Stimulated activated CD8-positive, alpha-beta memory T cell treated with anti-CD3 and anti-CD28 coated beads, Interleukin-12 subunit alpha, Interleukin-12 subunit beta, amount 100 ng/mL, for 4 hours (primary cell): ENCODE measurements at places on chromosomes 3 and 15.

DNA sequence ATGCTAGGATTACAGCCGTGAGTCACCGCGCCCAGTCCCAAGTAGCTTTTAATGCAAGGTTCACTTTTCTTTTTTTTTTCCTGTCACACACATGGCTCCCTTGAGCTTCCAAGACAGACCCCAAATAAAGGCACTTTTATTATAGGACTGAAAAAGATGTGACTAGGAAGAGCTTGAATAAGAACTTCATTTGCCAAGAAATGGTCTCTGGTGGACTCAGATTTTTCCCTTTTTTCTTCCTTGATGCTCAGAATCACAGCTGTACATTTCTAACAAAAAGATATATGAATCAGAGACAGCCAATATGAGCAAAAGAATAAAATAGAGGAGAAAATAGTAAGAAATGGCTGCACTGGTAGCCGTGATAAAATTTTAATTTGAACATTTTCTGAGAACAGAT, 337.2 kb downstream of the MAGI1 start:
- no peak for DNase-seq

DNA sequence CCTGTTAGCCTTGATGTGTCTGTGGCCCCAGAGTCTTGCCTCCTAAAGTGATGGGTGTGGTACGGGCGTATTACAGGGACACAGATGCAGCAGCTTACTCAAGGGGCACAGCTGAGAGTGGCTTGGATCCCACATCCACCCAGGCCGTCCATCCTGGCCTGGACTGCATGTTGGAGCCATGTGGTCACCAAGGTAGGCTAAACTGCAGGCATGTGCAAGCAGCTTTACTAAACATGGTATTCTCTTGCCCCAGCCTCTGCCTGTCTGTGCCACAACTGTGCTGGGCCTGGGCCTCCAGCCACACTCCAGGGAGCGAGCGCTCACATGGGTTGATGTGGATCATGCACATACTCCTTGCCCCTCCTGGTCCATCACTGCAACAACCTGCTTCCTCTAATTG, 6.1 kb upstream of the GPR62 start:
- DNase-seq = no peak

DNA sequence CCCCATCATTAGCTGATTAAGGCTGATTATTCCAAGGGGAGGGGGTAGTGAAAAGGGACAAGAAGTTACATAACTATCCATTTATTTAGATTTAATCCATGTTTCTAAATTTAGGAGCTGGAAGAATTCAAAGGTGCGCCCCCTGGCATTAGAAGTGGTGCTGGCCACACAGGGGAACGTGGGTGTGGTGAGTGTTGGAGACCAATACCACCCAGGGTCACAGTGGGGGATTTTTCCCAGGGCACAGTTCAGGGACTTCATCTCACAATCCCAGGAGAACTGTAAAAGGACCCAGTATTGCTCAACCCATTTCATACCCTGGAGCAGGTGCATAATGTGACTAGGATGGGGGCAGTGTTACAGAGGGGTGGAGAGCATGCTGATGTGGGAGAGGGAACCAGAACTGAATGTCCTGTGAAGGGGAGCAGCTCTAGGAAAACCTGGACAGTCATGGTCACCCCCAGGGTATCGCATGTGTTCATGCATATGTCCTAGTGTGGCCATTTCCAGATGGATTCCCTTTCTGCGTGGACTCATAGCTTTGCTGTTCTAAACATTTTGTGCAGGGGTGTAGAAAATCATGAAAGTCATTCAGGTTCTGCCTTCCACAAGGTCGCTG, 110.3 kb downstream of the LSM3 start:
- DNase-seq = no peak

DNA sequence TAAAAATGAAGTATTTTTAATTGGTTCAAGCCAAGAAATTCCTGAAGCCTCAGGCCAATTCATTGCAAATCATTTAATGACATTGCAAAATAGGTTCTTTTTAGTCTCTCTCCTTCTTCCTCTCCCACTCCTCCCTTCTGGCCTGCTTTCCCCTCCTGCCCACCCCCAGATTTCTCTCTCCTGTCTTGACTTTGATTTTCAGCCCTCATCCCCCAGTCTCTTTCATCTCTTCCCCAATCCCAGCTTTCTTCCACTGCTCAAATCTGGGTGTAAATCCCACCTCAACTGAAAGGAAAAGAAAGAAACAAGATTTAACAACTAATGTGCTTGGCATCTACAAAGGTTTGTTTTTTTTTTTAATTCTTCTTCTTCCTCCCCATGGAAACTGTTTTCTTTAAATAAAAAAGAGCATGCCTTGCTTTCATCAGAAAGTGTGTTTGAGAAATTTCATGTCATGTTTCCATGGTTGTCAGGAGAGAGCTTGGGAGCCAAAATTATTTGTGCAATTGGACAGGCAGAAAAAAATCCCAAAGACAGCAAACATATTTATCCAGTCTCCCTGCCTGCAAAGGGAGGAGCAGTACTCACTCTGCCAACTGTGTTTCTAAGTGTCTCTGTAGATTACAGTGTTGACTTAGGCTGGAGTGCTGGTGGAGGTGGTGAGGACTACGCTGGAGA, 50.4 kb downstream of the BOC start:
- DNase-seq = no peak

- no peak for DNase-seq
Measured at GRCh38 chr3:194537732-194538247, 51.0 kb upstream of the ATP13A3 start.

- no peak for DNase-seq
Measured at GRCh38 chr3:150763841-150764483, 993 bp upstream of the SIAH2 start.

DNA sequence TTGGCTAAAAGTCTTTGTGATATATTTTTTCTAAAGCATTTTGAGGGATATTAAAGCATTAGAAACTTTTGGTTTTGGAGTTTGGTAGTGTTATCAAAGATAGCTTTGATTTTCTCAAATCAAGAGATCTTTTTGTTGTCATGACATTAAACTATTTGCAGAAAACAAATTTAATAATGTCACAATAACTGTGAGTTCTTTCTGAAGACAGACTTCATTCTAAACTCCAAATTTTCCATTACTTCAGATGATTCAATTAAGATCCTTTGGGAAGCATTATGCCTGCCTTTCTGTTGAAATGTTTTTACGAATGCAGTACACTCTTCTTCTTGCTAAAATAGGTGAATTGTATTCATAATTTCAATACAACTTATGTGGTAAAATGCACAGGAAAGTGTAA, 145.4 kb downstream of the ALCAM start:
- no peak for DNase-seq

GRCh38 chr3:50817756-50818529, 143.2 kb downstream of the DOCK3 start:
- no peak for DNase-seq

GRCh38 chr3:27681249-27681748, 40.8 kb downstream of the EOMES start:
- DNase-seq = no peak

DNA sequence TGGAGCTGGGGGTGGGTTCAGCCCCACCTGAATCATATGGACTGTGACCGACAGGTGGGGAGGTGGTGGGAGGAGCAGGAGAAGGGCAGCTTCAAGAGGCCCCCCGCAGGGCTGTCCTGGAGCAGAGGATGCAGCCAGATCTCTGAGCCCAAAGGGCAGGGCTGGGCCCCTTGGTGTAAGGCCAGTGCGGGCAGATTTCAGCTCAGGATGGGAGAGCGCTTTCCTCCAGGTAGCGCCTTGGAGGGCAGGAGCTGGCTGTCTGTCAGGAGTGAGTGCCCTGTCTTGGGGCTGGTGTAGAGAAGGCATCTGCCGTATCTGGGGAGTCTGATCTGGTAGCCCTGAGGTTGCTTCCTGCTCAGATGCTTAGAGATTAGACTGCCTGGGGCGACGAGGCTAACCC, 7.3 kb downstream of the TMEM43 start:
- DNase-seq = no peak

GRCh38 chr3:194768586-194768985, 82.9 kb downstream of the FAM43A start:
- no peak for DNase-seq

DNA sequence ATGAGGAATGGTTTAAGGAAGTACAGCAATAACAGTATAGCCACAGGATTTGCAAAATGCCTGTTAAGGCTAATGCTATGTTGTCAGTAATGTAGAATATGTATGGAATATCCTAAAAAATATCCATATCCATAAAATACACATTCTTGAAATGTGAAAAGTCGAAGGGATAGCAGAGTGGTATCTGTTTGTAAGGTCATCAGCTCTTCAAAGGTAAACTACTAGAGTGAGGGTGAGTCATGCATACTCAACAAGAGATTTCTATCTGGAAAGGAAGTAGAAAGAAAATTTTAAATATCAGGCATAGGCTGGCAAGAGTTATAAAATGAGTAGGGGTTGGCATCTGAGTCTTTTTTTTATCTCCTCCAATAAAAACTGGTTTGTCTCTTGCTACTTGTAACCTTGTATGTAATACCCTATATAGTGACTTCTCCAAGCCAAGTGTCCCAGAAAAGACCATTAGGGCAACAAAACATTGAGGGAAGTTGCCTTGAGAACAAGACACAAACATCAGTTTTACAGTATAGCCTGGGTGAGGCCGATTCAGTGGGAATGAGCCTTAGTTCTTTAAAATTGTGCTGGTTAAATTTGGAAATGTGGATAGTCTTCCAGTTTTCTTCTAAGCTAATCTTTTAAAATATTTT, 103.1 kb downstream of the SPATA16 start:
- DNase-seq = no peak

- no peak for DNase-seq
Measured at GRCh38 chr15:96735632-96736240, 405.2 kb downstream of the NR2F2 start.

DNA sequence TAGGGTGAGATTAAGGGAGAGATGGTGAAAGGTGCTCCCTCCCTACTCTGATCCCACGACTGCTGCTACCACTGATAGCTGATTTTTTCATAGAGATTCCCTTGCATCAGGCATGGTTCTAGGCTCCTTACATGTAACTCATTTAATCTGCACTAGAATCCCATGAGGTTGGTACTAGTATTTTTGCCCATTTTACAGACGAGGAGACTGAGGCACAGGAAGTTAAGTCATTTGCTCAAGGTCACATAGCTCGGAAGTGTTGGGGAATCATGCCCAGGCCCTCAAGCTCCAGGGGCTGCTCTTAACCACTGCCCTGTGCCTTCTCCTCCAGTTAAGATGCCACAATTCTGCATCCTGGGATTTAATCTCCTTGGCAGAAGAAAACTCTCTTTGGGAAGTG, 11.2 kb downstream of the ATP2B2 start:
- DNase-seq = no peak

GRCh38 chr15:37014566-37014965, 85.8 kb downstream of the MEIS2 start:
- no peak for DNase-seq

DNA sequence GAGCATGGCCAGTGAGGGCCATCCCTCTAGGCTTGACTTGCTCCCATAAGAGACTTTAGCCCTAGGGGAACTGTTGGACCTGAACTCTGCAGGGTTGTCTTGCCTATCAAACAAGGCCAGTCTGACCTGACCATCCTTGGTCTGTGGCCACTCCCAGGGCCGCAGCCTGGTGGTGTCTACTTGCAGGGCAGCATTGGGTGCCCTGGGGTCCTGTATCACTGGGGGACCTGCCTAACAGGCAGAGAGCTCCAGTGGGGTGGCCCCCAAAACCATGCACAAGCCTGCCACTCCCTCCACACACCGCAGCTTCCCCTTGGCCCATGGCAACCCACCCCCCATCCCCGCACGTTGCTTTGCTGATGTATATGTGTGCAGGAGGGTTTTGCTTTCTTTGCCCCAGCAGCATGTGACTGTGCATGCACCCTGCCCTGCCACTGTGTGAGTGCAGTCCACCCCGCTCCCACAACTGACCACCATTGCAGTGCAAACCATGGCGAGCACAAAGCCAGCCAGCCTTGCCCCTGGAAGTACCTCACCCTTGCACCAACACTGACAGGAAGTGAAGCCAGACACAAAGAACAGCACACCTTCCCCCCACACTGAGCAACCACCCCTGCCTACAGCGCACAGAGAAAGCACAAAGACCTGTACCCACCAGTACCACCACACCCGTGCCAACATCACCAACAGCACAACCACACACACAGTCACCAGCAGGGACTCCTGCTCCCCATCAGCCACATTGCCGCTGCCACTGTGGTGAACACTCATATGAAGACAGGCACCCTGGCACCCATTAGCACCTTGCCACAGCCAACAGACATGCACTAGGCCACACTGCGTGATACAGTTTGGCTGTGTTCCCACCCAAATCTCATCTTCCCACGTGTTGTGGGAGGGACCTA, 88.8 kb downstream of the SENP7 start:
- no peak for DNase-seq

- DNase-seq = no peak
Measured at GRCh38 chr3:153357436-153357835, 195.4 kb downstream of the RAP2B start.

DNA sequence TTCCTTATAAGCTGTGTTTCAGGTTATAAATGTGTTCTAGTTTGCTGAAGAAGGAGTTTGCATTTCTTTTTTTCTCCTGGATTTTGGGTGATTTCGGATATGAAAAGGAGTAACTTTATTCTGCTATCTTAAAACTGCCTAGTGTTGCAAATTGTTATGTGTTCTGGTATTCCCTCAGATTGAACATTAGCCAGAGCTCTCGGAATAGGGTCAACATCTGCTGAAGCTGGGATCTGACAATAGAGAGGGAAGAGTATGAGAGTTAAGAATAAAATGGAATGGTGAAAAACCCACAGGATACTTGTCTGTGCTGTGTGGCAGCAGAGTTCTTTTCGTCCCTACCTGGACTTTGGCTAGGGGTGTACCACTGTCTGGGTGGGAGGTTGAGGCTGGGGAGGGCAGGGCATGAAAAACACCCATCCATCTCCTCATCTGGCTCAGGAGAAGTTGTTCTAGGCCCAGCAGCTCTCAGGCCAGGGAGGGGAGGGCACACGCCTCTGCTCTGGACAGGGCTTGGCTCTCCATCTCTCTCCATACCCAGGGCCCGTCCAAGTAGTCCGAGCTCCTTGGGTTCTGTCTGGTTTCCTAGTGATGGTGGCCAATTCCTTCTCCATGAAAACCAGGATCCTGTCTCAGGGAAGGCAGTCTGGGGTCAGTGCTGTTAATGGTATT, 13.2 kb downstream of the SPSB4 start:
- no peak for DNase-seq

- DNase-seq = no peak
Measured at GRCh38 chr15:85865070-85865684, 70.5 kb upstream of the KLHL25 start.
